ENCODE measurements at places on chromosomes 5 and 9. TPM values are rescaled to one million over a fixed set of nuclear protein-coding genes. Genes with fewer than 3 reads are reported as not detected.

The BTNL9 gene
- total RNA-seq: not detected

The MYOT gene
- total RNA-seq: not detected

GRCh38 chr5:43680286-43680685 is 77.3 kb downstream of the NNT start:
- no peak overlapping the region for H3K27ac ChIP-seq
- H3K27me3 ChIP-seq: no peaks in the 10 kb centered on the region
- no peak for DNase-seq
- peaks cover 13% of the 10 kb centered on the region for H3K4me1 ChIP-seq
- H3K4me3 ChIP-seq: no peak overlapping the region
- peaks cover 29% of the 10 kb centered on the region for H3K36me3 ChIP-seq

- no peaks in the 10 kb centered on the region for H3K36me3 ChIP-seq
- H3K4me1 ChIP-seq: no peaks in the 10 kb centered on the region
- no peak overlapping the region for H3K4me3 ChIP-seq
- DNase-seq: no peak
- H3K27ac ChIP-seq: no peak overlapping the region
- peaks cover 14% of the 10 kb centered on the region for H3K27me3 ChIP-seq
Measured at GRCh38 chr5:115686051-115686737, 60.4 kb upstream of the TMED7 start.

DNA sequence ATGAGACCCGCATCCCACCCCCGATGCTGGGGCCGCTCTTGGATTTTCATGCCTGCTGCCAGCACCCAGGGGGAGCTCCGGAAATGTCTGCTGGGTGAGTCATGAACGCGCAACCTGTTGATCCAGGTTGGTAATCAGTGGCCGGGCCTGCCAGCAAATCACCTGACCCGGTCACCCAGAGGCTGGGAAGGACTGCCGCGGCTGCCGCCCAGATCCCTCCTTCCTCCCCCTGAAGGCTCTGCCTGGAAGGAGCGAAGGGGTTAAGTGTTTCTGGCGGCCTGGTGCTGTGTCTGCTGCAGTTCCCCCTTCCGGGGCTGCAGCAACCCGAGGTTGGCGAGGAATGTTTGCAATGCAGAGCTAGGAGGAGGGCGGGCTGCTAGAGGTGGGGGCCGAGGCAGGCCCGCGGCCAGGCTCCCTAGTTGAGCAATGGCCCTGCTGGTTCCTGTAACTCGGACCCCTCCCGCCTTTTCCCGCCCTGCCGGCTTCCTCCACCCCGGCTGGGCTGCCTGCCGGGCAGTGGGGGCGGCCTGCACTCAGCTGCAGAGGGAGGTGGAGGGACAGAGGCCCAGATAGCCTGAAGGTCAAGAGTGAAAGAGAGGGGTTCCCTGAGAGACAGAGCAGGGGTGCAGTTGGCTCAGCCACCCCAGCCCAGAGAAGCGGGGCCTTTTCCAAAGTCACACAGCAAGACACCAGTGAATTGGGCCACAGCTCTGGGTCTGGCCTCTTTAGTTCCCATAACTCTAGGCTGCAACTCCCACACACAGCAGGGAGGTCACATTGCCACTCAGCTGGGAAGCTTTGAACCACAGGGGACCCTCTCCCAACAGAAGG is 156.3 kb upstream of the IER5L start:
- no peak overlapping the region for H3K27ac ChIP-seq
- no peak overlapping the region for H3K4me3 ChIP-seq
- no peaks in the 10 kb centered on the region for H3K27me3 ChIP-seq
- peaks cover 9% of the 10 kb centered on the region for H3K4me1 ChIP-seq
- DNase-seq: peak; percentile 36
- no peaks in the 10 kb centered on the region for H3K36me3 ChIP-seq

DNA sequence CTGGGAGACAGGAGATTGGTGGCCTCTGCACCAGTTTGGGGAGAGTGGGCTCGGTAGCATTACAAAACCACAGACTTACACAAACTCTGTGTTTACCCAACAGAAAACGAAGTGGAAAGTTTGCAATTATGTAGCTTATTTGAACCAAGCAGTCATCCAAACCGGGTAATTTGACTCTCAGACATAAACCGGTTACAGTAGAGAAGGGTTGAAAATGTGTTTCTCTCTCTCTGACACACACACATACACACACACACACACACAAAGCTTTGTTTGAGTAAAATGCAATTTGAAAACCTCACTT is 97.1 kb upstream of the ZNF608 start:
- no peaks in the 10 kb centered on the region for H3K36me3 ChIP-seq
- no peak overlapping the region for H3K27ac ChIP-seq
- H3K4me3 ChIP-seq: no peak overlapping the region
- no peaks in the 10 kb centered on the region for H3K4me1 ChIP-seq

DNA sequence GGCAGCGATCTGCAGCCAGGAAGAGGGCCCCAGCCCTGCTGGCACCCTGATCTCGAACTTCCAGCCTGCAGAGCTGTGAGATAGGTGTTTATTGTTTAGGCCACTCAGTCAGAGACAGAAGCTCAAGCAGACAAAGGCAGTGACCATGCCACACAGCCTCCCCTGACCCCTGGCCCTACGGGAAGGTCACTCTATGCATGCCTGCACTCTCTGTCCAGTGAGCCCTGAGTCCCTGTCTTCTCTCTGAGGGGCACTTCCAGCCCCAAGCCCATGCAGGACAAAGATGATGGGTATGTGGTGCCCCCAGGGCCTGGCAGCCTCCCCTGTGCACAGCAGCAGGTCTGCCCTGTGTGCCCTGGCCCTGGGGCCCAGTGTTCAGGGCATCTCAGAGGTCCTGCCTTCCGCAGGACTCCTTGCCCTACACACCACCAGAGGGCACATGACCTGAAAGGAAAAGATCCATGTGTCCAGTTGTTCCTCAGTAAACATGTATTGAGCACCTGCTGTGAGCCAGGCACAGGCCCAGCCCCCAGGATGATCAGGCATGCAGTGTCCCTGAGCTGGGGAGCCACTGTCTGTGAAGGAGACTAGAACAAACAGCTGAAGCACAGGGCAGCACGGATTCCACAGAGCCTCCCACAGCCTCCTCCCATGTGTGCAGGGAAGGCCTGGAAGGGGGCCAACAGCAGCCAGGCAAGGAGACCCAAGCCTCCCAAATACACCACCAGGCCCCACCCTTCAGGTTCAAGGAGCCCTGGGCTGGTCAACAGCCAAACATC is 109.3 kb downstream of the ATPSCKMT start:
- H3K4me1 ChIP-seq: no peaks in the 10 kb centered on the region
- no peak overlapping the region for H3K4me3 ChIP-seq
- no peaks in the 10 kb centered on the region for H3K36me3 ChIP-seq
- H3K27ac ChIP-seq: no peak overlapping the region
- no peaks in the 10 kb centered on the region for H3K27me3 ChIP-seq

- no peak overlapping the region for H3K4me3 ChIP-seq
- H3K27ac ChIP-seq: no peak overlapping the region
- H3K4me1 ChIP-seq: no peaks in the 10 kb centered on the region
- peaks cover 4% of the 10 kb centered on the region for H3K27me3 ChIP-seq
Measured at GRCh38 chr5:173582216-173583111, 34.0 kb downstream of the BOD1 start.

DNA sequence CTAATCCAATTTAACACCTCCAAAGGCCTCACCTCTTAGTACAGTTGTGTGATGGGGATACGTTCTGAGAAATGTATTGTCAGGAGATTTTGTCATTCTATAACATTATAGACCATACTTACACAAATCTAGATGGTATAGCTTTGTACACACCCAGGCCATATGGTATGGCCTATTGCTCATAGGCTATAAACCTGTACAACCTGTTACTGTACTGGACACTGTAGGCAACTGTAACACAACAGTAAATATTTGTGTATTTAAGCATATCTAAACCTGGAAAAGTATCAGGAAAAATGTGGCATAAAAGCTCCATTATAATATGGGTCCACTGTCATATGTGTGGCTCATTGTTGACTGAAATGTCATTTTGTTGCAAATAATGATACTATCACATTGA is 12.1 kb downstream of the ACER2 start:
- no peak overlapping the region for H3K27ac ChIP-seq
- peaks cover 6% of the 10 kb centered on the region for H3K36me3 ChIP-seq
- no peak overlapping the region for H3K4me3 ChIP-seq
- H3K27me3 ChIP-seq: no peaks in the 10 kb centered on the region
- no peaks in the 10 kb centered on the region for H3K4me1 ChIP-seq

- H3K27ac ChIP-seq: no peak overlapping the region
- H3K4me1 ChIP-seq: no peaks in the 10 kb centered on the region
- no peak overlapping the region for H3K4me3 ChIP-seq
- H3K27me3 ChIP-seq: no peaks in the 10 kb centered on the region
- DNase-seq: no peak
Measured at GRCh38 chr5:113875096-113875495, 361.6 kb downstream of the YTHDC2 start.

GRCh38 chr5:173498286-173498685 is 118.2 kb downstream of the BOD1 start:
- H3K4me1 ChIP-seq: no peaks in the 10 kb centered on the region
- no peak for DNase-seq
- H3K27me3 ChIP-seq: peaks cover 1% of the 10 kb centered on the region
- H3K27ac ChIP-seq: no peak overlapping the region
- H3K4me3 ChIP-seq: no peak overlapping the region

GRCh38 chr5:7756453-7756852 is 94.5 kb downstream of the CFAP90 start:
- no peak for DNase-seq
- H3K36me3 ChIP-seq: no peaks in the 10 kb centered on the region
- H3K27me3 ChIP-seq: peaks cover 47% of the 10 kb centered on the region
- H3K27ac ChIP-seq: no peak overlapping the region
- H3K4me3 ChIP-seq: no peak overlapping the region

- H3K4me3 ChIP-seq: no peak overlapping the region
- peaks cover 12% of the 10 kb centered on the region for H3K4me1 ChIP-seq
- no peaks in the 10 kb centered on the region for H3K27me3 ChIP-seq
- no peak for DNase-seq
Measured at GRCh38 chr5:178121391-178122276, 8.3 kb downstream of the N4BP3 start.

- no peaks in the 10 kb centered on the region for H3K4me1 ChIP-seq
- H3K27ac ChIP-seq: no peak overlapping the region
- H3K4me3 ChIP-seq: no peak overlapping the region
- no peaks in the 10 kb centered on the region for H3K36me3 ChIP-seq
- H3K27me3 ChIP-seq: peaks cover 7% of the 10 kb centered on the region
- DNase-seq: no peak
Measured at GRCh38 chr5:127770272-127770671, 67.1 kb downstream of the CCDC192 start.

GRCh38 chr9:87054999-87055686 is 107.8 kb upstream of the GAS1 start:
- no peaks in the 10 kb centered on the region for H3K4me1 ChIP-seq
- no peaks in the 10 kb centered on the region for H3K36me3 ChIP-seq
- no peak for DNase-seq
- no peak overlapping the region for H3K4me3 ChIP-seq
- peaks cover 12% of the 10 kb centered on the region for H3K27me3 ChIP-seq

- H3K27ac ChIP-seq: no peak overlapping the region
- H3K4me3 ChIP-seq: no peak overlapping the region
- H3K4me1 ChIP-seq: no peaks in the 10 kb centered on the region
- no peaks in the 10 kb centered on the region for H3K27me3 ChIP-seq
Measured at GRCh38 chr5:107517185-107518033, 153.3 kb downstream of the EFNA5 start.

GRCh38 chr5:14739538-14739937 is 75.0 kb downstream of the OTULIN start:
- H3K36me3 ChIP-seq: peaks cover 26% of the 10 kb centered on the region
- no peak for DNase-seq
- no peak overlapping the region for H3K27ac ChIP-seq

DNA sequence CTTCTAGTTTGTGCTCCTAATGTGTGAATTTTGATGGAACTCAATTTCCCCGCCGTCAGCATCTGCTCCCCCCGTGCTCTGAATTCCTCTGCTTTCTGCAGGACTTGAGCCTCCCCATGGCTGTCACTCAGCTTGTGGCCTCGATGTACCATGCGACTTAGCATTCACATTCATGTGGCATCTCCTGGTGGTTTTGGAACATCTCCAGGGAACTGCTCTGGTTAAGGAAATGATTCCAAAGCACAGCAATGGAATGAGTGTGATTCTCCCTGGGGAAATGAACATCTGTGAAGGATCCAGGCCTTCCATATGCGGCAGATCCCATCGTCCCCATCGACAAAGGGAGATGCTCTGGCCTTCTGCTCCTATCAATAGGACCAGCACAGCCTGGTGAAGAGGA is 119.0 kb downstream of the ENTREP1 start:
- H3K27ac ChIP-seq: no peak overlapping the region
- DNase-seq: no peak
- H3K36me3 ChIP-seq: no peaks in the 10 kb centered on the region
- peaks cover 3% of the 10 kb centered on the region for H3K27me3 ChIP-seq

DNA sequence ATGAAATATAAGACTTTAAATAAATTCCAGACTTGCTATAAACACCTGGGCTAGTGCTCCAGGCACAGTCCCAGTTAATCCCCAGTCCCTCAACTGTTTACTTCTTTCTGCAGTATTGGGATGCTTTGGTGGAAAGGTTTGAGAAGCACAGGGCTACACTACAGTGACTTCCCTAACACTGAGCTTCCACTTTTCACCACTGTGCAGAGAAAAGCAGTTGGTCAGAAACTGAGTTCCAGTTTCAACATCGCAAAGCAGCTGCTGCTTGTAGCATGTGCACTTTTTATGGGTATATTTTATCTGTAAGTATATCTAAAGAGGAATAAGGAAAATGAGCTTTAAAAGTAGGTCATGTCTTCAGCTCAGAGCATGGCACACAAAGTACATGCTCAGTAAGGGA is 339.7 kb downstream of the NTRK2 start:
- H3K4me1 ChIP-seq: no peaks in the 10 kb centered on the region
- H3K36me3 ChIP-seq: no peaks in the 10 kb centered on the region
- no peak overlapping the region for H3K4me3 ChIP-seq
- H3K27ac ChIP-seq: no peak overlapping the region

DNA sequence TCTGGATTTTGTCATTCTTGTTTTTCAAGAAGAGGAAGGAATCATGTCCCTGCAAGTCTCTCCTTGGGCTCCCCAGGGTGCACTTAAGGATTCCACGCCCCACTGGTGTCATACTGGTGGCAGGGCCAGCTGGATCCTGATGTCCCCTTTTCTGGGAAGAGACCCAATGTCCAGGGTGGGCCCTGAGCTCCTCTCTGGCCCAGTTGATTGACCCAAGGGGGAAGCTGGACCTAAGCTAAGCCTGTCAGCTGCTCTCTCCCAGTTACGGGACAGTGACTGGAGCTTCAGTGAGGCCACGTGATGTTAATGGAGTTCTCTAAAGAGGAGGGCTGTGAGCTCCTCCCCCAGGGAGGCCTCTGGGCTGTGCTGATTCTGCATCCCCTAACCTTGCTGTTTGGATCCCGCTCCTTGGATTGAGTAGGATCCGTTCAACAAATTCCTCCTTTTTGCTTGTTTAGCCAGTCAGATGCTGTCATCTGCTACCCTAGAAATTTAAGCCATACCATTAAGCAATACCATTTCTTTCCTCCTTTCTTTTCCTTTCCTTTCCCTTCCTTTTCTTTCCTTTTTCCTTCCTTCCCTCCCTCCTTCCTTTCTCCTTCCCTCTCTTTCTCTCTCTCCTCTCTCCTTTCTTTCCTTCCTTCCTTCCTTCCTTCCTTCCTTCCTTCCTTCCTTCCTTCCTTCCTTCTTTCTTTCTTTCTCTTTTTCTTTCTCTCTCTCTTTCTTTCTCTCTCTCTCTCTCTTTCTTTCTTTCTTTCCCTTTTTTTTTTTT is 17.2 kb downstream of the NKX2-5 start:
- no peak for DNase-seq
- no peak overlapping the region for H3K27ac ChIP-seq
- H3K27me3 ChIP-seq: peaks cover 14% of the 10 kb centered on the region
- no peaks in the 10 kb centered on the region for H3K36me3 ChIP-seq
- H3K4me3 ChIP-seq: no peak overlapping the region
